Activated gamma-delta T cell treated with anti-CD3 and anti-CD28 coated beads, Interleukin-2, amount 50 U/mL, for 16 hours (primary cell): ENCODE measurements at places on chromosomes 11 and 22.

DNA sequence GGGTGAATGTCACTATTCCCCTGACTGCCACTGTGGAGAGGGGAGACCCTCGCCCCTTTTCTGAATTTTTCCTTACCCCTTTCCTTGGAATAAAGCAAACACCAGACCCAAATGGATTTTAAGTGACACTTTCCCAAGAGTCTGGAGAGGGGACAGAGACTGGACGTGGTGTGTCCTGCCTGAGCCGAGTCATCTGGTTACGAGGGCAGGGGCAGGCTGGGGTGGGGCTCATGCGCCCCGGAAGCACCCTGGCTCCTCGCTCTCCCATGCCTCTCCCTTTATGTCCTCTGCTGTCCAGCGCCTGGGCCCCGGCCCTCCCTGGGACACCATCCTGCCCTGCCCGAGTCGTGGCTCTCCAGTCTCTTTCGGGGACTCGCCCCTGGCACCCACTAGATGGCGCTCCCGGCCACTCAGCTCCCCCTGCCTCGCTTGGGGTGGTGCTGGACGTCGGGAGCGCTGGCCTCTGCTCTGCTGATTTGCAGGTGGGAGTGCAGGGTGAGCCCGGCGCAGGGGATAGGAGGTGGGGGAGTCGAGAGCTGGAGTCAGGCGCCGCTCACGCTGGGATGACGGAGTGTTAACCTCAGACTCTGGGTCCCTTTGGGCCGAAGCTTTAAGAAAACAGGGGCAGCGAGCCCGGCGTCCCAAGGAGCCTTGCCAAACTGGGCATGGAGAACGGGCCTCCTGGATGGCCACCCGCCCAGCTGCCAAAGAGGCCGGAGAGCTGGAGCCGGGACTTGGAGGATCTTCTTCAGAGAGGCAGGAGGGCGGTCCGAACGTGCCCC, 89.8 kb downstream of the RPS6KA4 start:
- DNase-seq, result peak; percentile 52

DNA sequence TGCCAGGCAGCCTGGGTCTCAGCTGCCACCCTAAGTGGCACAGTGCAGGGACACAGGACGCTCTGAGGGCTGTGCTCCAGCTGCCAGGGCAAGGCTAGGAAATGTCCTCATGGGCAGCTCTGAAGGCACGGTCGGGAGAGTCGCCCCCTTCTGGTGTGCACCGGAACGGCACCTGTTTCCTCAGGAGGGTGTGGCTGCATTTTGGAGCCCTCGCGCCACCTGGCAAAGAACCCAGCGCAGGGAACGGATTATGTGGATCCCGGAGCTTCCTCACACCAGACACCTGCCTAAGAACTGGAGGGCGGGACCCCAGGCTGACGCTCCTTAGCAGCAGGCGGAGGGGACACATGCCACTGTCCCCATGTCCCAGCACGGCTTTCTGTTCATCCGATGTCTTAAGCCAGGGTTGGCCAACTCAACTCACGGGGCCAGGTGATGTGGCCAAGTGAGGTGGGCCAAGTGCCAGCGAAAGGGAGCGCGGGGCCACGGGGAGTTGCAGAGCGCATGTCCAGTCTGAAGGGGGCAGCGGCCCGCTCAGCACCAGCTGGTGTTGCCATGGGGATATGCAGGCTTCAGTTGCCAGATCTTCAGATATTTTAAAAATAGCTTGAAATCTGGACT, 5.1 kb upstream of the SLC22A8 start:
- DNase-seq, result no peak

- no peak for DNase-seq
These were observed 184.2 kb downstream of the MN1 start for GRCh38 chr22:27617214-27617881.

- DNase-seq, result no peak
These were observed 47.6 kb upstream of the OR8B8 start for GRCh38 chr11:124493016-124493655.

DNA sequence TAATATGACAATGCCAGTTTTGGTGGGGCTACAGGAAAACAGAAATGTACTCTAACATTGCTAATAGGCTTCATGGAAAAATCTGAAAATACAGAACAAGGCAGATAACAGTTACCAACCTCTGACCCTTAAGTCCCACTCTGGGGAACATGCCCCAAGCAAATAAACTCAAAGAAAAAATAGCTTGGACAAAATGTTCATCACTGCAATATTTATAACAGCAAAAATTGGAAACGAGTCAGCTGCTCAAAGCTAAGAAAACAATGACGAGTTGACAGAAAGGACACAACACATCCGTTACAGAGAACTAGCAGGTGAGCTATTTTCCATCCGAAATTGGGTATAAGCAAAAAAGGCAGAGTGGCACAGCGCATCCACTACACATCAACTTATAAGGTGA, 70.5 kb downstream of the PACSIN2 start:
- no peak for DNase-seq

GRCh38 chr11:13880634-13881033, 81.9 kb upstream of the SPON1 start:
- DNase-seq, result no peak

DNA sequence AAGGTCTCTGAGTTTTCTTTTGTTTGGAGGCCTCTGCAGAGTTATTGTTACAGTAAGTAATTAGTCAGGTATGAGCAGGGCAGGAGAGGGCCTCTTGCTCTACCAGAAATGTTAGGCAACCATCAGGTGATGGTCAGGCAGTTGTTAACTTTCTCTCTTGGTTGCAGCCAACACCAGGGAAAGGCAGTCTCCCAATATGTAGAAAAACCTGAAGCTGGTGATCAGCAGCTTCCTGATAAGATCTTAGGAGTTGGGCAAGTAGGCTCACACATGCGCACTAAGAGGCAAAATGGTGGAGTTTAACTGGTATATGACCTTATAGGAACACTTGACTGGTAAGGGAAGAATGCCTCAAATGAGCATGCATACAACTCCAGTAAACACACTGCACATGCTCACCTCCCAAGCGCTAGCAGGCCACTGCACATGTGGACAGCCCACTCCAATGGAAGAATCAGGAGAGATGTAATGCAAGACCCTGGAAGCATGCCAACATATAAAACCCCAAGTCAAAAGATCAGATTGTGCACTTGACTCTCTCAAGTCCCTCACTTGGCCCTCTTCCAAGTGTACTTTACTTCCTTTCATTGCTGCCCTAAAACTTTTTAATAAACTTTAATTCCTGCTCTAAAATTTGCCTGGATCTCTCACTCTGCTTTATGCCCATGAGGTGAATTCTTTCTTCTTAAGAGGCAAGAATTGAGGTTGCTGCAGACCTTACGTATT, 23.7 kb upstream of the SLC35F2 start:
- DNase-seq, result no peak

- no peak for DNase-seq
These were observed 915 bp downstream of the FEZ1 start for GRCh38 chr11:125494974-125495725.

DNA sequence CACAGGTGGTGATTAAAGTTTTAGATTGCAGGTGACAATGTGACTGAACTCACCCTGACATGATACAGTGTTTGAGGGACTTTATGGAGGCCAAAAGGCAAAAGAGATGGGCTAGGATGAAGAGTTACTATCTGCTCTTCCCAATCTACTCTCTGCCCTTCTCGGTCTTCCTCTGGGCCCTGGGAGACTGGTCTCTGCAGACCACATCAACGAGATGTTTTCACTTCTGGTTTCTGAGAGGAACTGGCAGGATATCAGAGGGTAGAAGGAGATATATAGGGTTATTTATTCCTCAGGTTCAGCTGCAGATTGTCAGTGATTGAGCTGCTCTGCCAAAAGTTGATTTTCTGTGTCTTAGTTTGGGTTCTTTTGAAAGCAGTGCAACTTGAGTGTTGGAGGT, 32.4 kb upstream of the CD44 start:
- DNase-seq, result no peak

DNA sequence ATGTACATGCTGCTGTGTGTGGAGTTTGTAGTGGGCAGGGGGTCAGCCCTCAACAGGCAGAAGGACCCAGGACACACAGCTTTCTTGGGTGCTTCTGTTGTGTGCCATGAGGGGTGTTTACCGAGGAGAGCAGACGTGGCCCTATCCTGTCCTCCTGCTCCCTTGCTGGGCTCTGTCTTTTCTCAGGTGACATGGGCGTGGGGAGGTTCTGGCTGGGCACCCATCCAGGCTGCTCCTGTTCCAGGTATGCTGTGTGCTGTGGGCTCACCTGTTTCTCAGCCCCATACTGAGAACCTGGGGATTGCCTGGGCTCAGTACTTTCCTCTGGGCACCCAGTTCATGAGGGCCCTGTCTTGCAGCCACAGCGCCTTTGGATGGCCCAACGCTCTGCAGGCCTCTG, 23.3 kb downstream of the MICALL1 start:
- no peak for DNase-seq

GRCh38 chr11:125210066-125210465, 45.5 kb downstream of the PKNOX2 start:
- no peak for DNase-seq

- DNase-seq, result no peak
These were observed 16.7 kb downstream of the BCL9L start for GRCh38 chr11:118908901-118909618.

- DNase-seq, result no peak
These were observed 66.9 kb downstream of the ABTB2 start for GRCh38 chr11:34290926-34291325.

- DNase-seq, result no peak
These were observed 28.2 kb upstream of the JAM3 start for GRCh38 chr11:134040386-134041302.

- no peak for DNase-seq
These were observed 548.5 kb downstream of the SOX6 start for GRCh38 chr11:15807827-15808226.

- DNase-seq, result no peak
These were observed 87.7 kb downstream of the GRAMD1B start for GRCh38 chr11:123517559-123518364.

- no peak for DNase-seq
These were observed 1932.2 kb upstream of the RAG2 start for GRCh38 chr11:38530226-38530625.

DNA sequence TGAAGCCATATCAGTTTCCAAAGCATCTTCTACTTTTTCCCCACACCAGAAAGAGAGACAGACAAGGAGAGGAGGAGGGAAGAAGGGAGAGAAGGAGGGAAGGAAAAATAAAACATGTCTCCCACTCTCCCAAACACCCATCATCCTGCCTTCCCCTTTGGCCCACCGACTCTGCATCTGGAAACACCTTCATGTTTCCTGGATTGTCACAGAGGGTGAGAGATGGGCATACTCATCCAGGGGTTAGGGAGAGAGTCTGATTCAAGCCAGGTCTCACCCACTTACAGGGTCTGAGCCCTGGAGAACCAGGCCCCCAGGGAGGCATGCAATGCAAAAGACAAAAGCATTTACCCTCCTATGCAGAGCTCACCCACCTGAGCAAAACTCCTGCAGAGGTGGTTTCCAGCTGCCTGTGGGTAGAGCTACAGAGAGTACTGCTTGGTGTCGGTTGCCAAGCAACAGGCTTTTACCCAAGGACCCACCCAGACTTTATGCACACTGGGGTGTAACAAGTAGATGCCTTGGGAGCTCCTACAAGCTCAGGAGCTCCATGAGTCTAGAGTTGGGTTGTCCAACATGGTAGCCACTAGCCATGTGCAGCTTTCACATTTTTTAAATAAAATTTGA, 33.4 kb downstream of the MN1 start:
- DNase-seq, result no peak

DNA sequence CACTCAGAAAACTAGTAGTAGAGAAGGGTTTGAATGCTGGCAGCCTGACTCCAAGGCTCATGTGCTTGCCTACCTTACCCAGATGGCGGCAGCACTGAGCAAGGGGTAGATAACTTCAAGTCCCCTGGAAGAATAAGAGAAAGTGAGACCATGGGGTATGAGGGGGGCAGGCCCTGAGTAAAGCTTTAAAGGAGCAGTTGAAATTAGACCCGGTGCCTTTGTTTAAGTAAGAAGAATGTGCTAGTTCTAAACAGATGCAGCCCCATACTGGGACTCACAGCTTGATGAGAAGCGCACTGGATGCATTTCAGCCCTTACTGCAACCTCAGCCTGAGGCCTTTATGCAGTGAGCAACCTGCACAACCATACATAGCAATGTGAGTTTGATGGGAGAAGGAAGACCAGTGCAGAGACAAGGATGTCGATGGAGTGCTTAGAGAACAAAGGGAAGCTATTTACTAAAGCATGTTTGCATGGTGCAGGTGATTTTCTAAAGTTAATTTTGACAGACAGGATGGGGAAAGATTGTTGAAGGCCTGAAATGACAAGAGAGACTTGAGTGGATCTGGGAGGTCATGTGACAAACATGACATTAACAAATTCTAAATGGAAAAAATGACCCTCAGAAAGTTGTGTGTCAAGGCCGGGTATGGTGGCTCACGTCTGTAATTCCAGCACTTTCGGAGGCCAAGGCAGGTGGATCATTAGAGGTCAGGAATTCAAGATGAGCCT, 27.1 kb upstream of the TMA7B start:
- DNase-seq, result no peak

DNA sequence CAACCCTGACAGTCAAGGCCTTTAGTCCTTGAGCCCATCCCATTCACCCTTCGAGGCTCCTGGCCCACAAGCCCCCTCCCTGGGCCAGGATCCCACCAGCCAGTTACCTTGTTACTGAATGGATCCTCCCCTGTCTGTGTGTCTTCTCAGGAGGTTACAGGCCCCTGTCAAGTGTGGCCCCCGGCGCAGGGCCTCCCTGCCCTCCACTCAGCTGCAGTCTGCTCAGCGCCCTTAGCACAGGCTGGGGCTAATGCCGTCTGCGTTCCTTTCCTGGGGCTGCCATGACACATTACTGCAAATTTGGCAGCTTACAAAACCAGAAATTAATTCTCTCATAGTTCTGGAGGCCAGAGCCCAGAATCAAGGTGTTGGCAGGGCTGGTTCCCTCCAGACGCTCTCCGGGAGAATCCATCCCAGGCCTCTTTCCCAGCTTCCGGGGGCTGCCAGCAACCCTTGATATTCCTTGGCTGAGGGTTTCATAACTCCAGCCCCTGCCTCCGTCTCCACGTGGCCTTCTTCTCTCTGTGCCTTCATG, 9.4 kb upstream of the SYT12 start:
- DNase-seq, result no peak

- no peak for DNase-seq
These were observed 27.5 kb upstream of the KRTAP5-7 start for GRCh38 chr11:71499546-71499945.

DNA sequence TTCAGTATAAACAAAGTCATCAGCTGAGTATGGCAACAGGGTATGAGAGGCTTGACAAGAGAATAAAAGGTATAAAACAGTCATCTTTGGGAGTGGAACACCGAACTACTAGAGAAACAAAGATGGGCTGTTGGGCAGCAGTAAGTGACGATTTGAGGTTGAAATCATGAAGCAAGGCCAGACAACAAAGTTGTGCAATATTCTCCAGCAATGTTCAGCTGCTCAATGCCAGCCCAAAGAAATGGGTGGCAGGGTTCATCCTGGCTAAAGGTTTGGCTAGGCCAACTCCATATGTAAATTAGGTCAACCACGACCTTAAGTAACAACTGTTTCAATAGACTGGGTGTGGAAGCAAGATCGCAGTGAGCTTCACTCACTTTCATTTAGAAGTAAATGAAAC, 6.2 kb downstream of the APIP start:
- no peak for DNase-seq

GRCh38 chr22:36337365-36338130, 50.2 kb downstream of the MYH9 start:
- no peak for DNase-seq
